ENCODE measurements at places on chromosomes 1 and 21.
A peak's percentile ranks its signal among the peaks of the same experiment; 100 is the strongest.

DNA sequence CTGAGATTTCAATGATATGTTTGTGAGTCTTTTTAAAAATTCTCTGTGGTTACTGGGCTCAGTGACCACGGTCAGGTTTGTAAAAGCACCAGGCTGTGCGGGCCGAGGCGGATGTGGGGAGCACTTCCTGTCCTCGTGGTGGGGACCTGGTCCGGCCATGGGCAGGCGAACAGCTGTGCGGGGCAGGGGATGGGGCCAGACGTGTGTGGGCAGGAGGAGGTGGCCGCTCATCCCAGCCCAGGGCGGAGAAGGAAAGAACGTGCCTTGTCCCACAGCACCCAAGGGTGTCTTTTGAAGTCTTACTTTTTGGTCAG is 5.2 kb upstream of the OXCT2 start:
- peak; percentile 63 for DNase-seq

GRCh38 chr1:30700528-30701257 is 22.7 kb downstream of the MATN1 start:
- peak; percentile 92 for DNase-seq

- DNase-seq, result no peak
Observed at GRCh38 chr1:36522461-36523229, 39.9 kb upstream of the CSF3R start.

GRCh38 chr21:41479686-41480085 is 28.3 kb downstream of the TMPRSS2 start:
- DNase-seq, result no peak

DNA sequence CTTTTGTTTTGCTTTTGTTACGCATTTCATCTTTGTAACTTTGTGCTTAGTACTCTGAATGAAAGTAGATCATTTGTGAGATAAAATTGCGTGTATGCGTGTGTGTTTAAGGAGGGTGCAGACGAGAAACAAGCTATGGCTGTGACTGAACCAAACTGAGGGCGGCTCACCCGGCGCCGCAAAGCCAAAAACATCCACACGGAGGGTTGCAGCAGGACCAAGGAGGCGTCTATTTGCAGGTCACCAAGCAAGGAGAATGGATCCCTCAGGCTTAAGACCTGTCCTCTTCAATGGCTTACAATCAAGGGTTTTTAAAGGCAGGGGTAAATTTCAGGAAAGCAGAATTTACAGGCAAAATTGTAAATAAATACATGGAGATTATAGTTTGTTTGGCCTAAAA is 12.8 kb downstream of the GCSAML start:
- no peak for DNase-seq

DNA sequence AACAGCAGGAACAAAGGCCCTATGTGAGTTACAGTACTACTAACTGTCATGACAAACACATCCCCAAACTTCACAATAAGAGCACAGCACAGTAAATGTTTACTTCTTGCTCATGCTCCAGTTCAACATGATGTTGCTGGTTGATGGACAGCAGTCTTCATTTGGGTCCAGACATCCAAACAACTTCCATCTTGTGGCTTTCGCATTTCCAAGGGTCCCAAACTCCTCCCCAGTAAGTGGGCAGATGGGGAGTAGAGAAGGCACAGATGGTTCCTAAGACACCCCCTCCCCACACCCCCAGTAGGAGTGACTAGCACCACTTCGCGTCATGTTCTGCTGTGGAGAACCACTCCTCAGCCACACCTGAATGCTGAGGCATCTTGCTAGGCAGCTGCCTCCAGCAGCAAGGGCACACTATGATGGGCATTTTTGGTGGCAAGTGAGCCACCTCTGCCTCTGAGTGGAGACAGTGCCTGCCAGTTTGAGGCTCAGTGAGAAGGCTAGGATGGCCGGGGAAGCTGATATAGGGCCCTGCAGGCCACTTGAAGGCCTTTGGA is 32.7 kb upstream of the CD2 start:
- DNase-seq, result no peak

DNA sequence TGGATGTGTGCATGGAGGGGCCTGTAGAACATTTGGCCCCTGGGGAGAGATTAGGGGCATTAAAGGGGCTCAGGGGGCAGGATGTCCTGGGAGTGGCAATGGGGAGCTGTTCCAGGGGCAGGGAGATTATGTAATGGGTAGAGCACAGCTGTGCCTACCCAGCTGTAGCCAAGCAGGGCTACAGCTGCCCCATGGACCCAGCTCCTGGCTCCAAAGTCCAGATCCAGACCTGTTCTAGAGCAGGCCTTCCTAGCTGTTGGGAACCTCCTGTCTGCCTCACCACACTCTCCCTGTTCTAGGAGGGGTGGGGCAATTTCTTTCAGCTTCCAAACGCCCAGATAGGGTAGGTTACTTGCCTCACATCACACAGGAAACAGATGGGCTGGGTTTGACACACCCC is 5.6 kb downstream of the RPS6KA1 start:
- DNase-seq, result no peak

All from RPMI7951 (cell line).